Cortex of kidney (tissue), 1 donor: ENCODE measurements at places on chromosomes 6 and 20.

GRCh38 chr20:17316316-17317038 lies 89.6 kb downstream of the PCSK2 start:
- no peak for DNase-seq

- DNase-seq, result no peak
Measured at GRCh38 chr20:3796477-3797225, 541 bp downstream of the CDC25B start.

DNA sequence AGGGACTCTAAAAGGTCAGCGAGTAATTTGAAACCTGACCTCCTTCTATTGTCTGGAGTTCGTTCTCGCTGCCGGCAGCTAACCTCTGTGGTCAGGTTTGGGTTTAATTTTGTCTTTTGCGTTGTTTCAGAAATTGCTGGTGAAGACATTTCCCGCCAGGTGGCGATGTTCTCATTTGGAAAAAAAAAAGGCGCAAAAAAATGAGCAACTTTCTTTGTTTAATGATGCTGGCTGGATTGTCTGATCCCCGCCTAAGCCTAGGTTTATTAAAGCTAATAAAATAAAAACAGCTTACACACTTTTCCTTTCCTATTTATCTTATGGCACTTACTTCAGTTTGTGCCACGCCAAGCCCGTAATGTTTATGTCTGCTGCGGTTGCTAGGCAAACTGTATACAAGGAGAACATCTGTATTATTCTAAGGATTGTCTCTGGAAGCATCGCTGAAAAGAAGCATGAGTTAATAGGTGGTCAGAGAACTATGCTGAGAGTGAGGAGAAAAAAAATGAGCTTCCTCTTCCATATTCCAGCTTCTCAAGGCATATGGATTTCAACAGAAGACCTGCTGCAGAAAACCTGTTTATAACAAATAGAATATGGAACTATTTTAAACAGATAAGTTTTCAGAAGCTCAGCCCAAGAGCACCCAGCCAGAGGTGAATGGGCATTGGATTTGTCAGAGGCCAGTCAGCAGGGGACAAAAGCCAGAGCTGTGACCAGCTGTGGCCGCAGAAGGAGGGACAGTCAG lies 205.7 kb downstream of the DOK5 start:
- DNase-seq, result no peak

DNA sequence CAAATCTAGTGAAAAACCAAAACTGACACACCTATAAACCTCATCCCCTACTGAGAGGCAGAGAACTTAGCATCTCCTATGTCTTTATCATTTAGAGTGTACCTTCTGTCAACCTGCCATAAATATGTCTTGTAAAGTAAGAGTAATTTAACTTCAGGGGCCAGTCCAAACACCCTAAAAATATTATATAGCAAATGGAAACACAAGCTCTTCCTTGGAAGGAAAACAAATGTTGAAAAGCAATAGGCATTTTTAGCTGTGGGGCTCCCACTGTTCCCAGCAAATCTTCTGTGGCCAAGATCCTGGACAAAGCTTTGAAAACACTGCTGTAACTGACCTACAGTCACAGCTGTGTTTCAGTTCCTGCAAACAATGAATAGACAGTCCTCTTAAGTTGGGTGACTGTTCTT lies 140.0 kb upstream of the RNF217 start:
- DNase-seq, result no peak

- no peak for DNase-seq
Measured at GRCh38 chr20:10795286-10796026, 121.7 kb upstream of the JAG1 start.

- DNase-seq, result no peak
Measured at GRCh38 chr6:9136141-9136822, 700.9 kb upstream of the SLC35B3 start.

DNA sequence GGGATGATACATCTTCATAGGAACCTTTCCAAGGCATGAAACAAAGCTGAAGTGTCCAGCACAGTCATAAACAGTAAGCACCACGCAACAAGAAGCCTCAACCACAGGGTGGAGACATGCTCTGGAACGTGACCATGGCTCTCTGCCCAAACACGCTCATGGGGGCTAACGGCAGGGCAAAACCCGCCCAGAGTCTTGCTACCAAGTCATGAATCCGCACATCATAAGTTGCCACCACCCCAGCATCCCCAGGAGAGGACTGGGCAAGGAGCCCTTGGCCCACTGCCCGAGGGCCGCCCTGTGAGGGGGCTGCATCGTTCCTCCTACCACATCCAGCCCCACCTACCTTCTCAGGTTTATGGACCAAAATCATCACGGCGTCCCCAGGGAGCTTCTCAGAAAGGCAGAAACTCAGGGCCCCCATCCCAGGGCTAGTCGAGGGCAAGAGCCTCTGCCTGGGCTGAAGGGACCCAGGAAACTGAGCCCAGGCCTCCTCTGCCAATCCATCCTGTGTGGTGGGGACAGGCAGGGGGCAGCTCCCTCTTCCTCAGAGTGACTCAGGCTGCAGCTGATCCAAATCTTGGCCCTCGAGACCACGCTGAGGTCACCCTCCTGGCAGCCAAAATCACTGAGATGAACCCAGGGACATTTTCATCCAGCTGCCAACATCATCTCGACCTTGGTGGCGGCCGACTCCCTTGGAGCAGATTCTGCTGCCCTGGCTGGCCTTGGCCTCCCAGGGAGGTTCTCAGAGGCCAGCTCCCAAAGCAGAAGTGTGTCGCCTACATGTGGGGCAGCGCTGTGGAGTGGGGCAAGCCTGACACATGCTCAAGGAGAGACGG lies 42.6 kb downstream of the BMP7 start:
- no peak for DNase-seq

DNA sequence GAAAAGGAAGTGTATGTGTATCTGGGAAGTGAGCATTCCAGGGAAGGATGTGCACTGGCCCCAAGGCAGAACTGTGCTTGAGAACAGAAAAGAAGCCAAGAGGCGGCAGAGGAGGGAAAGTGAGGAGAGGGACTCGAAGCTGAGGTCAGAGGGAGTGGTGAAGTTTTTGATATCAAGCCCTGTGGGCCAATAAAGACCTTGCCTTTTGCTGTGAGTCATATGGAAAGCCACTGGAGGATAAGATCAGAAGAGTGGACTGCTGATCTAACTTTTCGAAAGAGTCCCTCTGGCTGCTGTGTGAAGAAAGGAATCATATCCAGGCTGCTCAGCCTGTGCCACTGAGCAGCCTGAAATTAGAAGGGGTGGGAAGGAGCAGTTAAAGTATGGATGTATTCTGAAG lies 99.4 kb downstream of the EYA4 start:
- DNase-seq, result no peak

- no peak for DNase-seq
Measured at GRCh38 chr6:17161076-17161475, 59.2 kb downstream of the STMND1 start.

- DNase-seq, result no peak
Measured at GRCh38 chr6:16802071-16802470, 40.8 kb upstream of the ATXN1 start.

GRCh38 chr6:84867521-84867920 lies 103.1 kb upstream of the TBX18 start:
- DNase-seq, result no peak

GRCh38 chr6:54441687-54442248 lies 133.5 kb downstream of the TINAG start:
- DNase-seq, result no peak

GRCh38 chr6:166382500-166382932 lies 224 bp downstream of the MPC1 start:
- no peak for DNase-seq

DNA sequence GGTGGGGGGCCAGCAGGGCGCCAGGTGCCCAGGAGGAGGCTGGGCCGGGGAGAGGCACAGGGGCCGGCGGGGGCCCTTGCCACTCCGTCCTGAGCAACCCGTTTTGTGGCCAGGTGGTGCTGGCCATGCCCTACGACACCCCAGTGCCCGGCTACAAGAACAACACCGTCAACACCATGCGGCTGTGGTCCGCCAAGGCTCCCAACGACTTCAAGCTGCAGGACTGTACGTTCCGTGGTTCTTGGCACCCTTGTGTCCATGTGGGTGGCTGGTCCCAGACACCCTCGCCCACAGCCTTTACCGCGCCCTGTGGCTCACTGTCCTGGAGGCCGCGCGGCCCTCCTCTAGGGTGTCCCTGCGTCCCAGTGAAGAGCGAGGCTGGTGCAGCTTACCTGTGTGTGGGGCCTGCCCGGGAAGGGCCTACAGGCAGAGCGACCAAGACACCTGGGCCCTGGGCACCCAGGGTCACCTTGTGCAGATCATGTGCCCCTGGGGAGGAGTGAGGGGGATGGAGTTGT lies 28.7 kb downstream of the PYGB start:
- DNase-seq, result no peak

GRCh38 chr20:17593902-17594301 lies 24.0 kb downstream of the DSTN start:
- DNase-seq, result no peak

DNA sequence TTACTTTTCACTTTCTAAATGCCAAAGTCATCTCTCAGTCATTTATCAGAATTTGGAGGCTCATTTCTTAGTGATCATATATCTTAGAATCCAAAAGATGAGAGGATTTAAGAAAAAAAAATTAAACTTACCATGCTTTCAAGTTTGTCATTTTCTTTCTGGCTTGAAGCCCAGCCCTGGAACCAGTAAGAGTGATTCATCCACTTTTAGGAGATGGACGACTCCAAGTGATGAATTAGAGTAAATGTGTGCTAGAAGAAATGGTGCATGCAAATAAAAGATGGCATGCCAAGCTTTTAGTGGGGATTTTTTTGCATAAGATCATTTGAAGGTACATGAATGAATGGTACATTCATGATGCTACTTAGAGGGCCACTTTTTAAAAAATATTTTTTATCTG lies 20.1 kb downstream of the PLCB1 start:
- DNase-seq, result no peak

- no peak for DNase-seq
Measured at GRCh38 chr6:13190376-13190775, 138.0 kb downstream of the TBC1D7 start.

GRCh38 chr6:39755231-39755630 lies 30.0 kb upstream of the KIF6 start:
- no peak for DNase-seq

DNA sequence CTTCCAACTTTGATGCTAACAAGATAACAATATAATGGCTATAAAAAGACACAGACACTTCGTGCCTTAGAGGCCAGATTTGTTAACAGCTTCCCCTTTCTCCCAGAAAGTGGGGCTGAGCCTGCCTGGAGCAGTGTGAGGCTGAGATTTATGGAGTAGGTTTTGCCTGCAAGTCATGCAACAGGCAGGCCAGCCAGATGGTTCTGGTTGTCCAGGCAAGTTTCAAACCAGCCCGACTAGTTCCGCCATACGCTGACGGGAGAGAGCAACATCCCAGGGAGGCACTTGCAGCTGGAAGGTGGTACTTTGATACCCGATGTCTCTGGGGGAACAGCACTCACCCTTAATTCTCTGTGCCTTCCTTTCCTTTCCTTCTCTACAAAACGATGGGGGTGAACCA lies 81.3 kb upstream of the NAA20 start:
- DNase-seq, result no peak

DNA sequence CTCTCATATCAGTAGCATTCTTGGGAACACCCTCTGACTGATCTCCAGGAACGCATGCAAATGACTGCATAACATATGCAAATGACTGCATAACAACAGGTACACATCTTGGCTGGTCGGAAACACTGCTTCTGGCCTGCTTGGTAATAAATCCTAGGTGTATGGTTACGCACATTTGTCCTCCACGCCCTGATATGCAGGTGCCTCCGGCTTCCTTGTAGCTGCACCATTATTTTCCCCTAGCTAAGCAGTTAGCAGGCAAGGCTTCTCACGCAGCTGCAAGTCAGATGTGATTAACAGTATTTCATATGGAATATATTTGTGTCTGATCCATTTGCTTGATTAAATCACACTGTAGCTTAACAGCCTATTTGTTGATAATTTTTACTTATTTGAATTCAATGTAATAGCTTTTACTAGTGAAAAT lies 5.9 kb downstream of the RPS6KA2 start:
- no peak for DNase-seq

- no peak for DNase-seq
Measured at GRCh38 chr6:128172752-128173682, 272.2 kb upstream of the THEMIS start.

GRCh38 chr20:25987073-25987927 lies 290.6 kb upstream of the ZNF337 start:
- no peak for DNase-seq

DNA sequence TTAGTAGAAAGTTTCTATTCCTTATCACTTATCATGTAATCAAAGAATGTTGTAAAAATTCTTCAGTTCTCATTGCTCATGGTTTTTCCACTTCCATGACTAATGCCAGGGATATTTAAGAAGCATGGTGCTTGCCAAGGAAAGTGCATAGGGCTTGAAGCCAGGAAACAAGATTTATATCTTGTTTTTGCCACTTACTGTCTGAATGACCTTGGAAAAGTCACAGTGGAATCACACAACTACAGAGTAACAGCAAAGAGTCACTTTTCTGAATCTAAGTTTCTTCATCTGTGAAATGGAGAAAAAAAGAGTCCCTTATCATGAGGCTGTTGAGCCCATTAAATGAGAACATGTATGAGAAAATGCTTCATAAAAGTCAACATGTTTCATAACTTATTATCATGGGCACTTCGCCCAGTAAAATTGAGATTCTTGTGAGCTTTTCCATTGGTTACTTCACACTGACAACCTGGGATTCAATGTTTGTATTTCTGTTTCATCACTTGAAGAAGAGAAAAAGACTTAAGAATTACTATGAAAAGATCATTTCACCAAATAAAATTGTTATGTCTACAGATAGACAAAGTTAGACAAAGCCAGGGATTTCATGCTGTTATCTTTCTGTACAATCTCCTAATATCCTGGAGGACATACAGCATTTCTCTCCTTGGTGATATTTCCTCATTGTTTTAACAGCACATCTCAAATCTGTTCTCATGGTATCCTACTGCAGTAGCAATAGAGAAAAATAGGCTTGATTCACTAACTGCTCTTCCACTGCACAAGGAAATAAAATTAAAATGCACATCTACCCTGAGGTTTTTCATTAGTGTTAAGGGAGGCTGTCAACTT lies 7.6 kb upstream of the BMP5 start:
- DNase-seq, result no peak

DNA sequence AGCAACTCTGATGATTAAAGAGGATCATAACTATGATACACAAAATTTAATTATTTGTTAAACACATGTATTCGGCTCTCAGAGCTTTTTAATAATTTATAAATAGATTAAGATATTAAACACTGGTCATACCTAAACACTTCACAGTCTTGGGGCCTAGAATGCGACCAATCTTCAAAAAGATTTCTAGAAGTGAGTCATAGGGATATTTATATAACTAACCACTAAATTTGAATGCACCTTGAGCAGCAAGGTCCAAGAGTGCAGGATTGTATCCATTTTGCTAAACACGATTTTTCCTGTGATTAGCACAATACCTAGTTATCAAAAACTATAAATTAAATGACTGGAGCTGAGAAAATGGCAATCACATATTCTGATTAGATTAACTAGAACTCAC lies 709.3 kb downstream of the EPHA7 start:
- no peak for DNase-seq

- no peak for DNase-seq
Measured at GRCh38 chr20:1788044-1788443, 107.2 kb upstream of the SIRPA start.
